Fibroblast of skin of left biceps (primary cell): ENCODE measurements at places on chromosomes 11 and 22.

- DNase-seq, result no peak
Observed at GRCh38 chr11:57502376-57502775, 13.1 kb downstream of the SLC43A1 start.

DNA sequence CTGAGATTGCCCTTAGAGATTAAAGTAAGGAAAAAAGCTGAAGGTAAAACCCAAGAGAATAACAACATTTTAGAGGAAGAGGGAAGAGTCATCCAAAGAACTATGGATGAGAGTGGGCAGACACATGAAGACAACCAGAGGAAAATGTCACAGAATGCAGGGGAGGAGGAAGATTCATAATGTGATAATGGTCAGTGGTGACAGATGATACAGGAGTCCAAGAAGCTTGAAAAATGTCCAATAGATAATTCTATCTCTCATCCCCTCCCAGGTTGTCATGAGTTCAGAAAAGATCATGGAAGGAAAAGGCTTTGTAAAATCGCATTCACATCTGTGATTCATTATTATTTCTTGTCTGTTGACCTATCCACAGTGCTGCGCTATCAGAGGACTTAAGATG, 282.3 kb upstream of the CCDC90B start:
- DNase-seq, result no peak

- DNase-seq, result no peak
Observed at GRCh38 chr22:35580351-35581022, 36.6 kb downstream of the MB start.

DNA sequence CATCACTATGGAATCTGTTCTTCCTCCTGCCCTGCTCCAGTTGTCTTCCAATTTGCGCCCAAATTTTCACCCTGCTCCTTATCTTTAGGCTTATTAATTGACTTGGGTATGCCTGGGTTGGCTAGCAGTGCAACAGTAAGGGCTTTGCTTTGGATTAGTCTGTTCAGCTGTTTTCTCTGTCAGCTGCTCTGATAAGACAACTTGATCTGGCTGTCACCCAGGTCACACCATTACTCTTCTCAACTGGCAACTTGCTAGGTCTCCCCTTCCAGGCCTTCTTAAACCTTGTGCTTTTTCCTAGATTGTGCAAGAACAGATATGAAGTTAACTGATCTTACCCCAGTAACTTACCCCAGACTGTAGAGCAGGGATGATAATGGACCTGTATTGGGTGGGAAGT, 357.8 kb upstream of the LARGE1 start:
- DNase-seq, result no peak

- peak; percentile 55 for DNase-seq
Observed at GRCh38 chr11:124837491-124837856, 27.8 kb upstream of the ROBO3 start.

DNA sequence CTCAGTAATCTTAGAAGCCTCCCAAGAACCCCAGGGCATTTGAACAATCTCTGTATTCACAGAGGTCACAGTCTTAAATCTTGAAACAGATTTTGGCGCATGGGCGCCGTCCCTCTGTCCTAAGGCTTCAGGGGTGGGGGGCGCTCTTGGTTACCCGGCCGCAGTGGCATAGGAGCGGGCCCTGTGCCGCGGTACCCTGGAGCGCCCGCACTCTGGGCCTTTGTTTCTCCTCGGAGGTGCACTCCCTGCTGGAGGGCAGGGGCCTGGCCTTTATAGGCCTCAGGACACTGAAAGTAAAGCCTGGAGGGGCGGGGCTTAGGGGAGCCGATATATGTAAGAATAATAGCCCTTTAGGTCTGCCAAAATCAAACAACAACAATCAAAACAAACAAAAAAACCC, 197.3 kb upstream of the FOLH1 start:
- DNase-seq, result no peak

GRCh38 chr11:43898574-43898973, 17.9 kb downstream of the ALKBH3 start:
- DNase-seq, result no peak

GRCh38 chr11:3982431-3982830, 112.2 kb upstream of the RRM1 start:
- no peak for DNase-seq

- DNase-seq, result peak; percentile 21
Observed at GRCh38 chr11:73141309-73142127, 600 bp downstream of the FCHSD2 start.

DNA sequence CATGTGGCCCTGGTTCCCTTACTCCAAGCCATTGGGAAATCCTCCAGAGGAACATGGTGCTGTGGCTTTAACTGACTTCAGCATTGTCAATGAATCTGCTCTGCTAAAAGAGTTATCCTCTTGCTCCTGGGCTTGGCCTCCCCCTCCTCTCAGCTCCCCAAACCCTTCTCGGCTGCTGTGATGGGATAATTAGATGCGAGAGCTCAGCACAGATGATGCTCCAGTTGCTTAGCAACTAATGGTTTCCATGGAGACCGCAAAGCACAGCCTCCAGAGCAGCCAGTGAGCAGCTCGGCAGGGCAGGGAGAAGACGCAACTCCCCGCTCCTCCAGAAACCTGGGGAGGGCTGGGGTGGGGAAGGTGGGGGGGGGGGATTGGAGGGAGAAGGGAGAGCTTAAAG, 2.8 kb upstream of the UPK2 start:
- no peak for DNase-seq

DNA sequence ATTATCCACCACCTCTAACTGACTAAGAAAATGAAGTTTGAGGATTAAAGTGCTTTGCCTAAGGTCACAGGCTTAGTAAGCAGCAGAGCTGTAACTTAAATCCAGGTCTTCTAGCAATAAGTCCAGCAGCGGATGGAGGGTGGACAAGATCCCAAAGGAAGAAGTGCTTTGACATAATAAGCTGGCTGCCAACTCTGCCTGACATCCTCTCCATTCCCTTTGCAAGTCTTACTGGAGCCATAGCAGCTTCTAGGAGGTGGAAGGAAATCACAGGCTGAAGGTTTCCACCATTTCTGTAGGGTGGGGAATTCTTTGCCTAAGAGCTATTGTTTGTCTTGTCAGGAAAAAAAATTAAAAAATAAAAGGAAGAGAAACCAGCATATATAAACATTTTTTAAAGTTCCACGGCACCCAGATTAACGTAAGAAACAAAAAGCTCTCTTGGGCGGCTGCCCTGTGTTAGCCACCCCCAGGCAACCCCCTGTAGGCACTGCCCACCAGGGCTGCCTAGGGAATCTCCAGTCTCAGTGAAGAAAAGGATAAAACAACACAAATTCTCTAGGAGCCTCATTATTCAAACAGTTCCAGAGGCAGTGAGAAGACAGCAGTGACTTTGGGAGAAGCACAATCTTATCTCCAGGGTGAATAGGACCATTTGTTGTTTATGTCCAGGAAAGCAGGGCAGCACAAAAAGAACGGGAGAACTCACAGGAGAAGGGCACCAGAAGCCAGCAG, 380.8 kb upstream of the CADM1 start:
- no peak for DNase-seq

- no peak for DNase-seq
Observed at GRCh38 chr11:62892077-62892922, 11.6 kb downstream of the SLC3A2 start.

DNA sequence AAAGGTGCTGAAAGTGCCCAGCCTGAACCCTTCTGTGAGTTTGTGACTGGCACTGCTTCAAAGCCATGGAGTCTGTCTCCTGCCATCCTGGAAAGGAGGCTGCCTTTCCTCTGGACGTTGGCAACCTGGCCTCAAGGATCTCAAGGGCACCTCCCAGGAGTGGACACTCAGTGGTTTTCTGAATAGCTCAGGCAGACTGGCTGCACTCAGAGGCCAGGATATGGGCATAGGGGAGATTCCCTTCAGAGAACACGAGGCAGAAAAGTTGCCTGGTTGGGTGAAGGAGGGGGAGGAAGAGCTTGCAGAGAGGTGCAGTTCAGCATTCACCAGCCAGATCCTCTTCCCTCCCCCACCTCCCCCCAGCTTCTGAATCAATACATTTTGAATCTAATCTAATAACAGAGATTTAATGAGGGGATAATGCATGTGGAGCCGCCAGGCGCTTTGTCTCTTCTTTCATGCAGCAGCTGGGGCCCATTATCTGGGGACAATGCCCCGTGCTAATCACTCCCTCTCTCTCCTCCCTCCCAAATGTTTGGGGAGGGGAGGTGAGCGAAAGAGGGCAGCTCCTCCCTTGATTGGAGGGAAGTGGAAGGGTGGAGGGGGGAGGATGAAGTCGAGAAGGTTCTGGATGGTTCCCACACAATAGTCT, 17.7 kb downstream of the HTR3A start:
- DNase-seq, result no peak

DNA sequence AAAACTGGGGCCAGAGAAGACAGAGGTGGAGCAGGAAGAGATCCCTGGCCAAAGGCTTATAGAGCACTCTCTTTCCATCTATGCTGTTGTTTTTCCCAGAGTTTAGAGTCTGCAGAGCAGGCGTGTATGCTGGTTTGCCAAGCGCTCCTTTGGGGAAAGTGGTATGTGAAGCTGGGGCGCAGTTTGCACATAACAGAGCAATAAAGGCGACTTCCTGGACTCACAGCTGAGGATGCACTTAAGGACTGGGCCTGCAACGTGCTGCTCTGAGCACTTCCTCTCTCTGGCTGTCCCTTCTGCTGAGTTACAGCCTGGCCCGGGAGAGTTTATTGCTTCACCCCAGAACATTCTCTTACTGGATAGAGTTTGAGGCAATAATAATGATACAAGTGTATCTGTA, 41.7 kb downstream of the THAP12 start:
- peak; percentile 11 for DNase-seq
